ENCODE measurements at places on chromosomes 12 and 14.

GRCh38 chr12:75087654-75088053 is 122.0 kb downstream of the KCNC2 start:
- DNase-seq = no peak

DNA sequence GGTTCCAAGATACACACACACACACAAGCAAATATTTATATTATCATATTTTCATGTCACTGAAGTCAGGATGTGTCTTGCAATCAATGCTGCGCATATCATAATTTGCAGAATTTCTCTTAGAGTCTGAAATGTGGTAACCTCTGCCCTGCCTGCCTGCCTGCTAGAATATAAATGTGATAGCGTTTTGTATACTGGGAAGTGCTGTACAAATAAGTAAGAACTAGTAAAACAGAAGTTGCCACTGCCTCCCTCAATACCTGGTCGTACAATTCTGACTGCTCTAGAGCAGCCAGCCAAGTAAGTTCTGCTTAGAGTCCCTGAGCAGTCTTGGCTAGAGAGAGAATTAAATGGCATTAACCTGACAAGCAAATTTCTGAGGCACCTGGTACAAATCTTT is 83.9 kb upstream of the NTF3 start:
- DNase-seq = no peak

DNA sequence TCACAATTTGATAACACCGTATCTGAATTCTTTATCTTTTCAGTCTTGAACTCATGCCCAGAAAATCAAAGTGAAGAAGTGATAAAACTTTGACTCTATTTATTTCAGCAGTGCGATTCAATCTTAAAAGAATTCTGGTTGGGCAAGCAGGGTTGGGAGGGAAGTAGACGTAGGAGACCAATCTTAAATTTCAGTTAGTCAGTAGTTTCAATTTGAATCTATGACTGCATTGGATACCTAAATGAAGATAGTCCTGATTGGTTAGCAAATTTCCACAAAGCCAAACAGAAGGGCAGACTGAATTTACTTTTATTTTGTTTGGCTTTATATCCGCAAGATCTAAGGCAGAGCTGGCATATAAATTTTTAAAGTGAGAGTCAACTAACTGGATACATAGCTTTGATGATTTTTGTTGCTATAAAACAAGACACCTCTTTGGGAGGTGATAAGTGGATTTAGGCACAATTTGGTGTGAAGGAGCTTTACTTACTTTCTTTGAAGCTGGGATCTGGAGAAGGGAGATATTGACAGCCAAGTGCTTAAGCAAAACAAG is 2.6 kb downstream of the ACSS3 start:
- DNase-seq = no peak

- no peak for DNase-seq
Measured at GRCh38 chr12:29088611-29089219, 60.4 kb upstream of the FAR2 start.

- DNase-seq = peak; percentile 2
Measured at GRCh38 chr12:105992849-105993740, 145.7 kb downstream of the NUAK1 start.

DNA sequence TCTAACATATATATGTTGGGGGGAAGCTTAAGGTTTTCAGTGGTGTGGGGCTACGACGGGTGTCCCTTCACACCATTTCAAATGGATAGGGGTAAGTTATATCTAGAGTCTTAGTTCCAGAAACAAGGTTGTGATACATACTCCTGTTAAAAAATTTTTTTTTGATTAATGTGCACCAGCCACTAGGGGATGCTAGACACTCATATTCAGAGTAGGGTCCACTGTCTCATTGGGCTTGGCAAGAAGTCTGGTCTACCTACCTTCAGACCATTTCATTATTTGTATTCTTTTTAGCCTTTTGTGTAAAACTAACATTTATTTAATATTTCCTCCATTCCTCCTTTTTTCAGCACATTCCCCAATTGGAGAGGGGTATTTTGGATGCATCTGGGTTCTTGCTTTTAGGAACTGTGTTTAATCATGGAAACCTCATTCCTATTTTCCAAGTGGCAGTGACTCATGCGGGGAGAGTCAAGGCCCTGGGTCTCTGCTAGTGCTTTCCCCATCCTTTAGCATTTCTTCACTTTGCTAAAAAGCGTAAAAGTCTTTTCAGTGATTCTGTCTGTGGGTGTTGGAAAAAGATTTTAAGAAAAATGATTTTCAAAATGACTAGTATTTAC is 33.4 kb downstream of the ANO4 start:
- DNase-seq = no peak

- DNase-seq = no peak
Measured at GRCh38 chr12:2333491-2334195, 280.9 kb downstream of the CACNA1C start.

DNA sequence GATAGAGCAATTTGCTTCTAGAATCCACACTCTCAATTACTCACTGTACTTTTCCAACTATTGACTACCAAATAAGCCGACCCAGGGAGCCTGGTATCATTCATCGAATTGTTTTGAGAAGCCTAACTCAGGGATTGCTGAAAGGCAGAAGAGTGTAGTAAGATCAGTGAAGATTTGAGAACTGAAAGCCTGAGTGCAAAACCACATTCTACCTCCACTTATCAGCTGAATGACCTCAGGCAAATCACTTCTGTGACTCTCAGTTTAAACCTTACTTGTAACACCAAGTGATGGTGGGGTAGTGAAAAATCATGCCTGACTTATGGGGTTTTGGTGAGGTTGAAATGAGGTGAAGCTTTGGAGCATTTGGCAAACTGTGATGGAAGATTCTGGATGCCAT is 126.1 kb upstream of the MAX start:
- DNase-seq = no peak

- DNase-seq = no peak
Measured at GRCh38 chr12:49882851-49883464, 20.7 kb downstream of the FAIM2 start.

- no peak for DNase-seq
Measured at GRCh38 chr12:132218915-132219314, 74.7 kb downstream of the NOC4L start.

GRCh38 chr14:100771121-100771800 is 44.6 kb downstream of the DLK1 start:
- DNase-seq = no peak

DNA sequence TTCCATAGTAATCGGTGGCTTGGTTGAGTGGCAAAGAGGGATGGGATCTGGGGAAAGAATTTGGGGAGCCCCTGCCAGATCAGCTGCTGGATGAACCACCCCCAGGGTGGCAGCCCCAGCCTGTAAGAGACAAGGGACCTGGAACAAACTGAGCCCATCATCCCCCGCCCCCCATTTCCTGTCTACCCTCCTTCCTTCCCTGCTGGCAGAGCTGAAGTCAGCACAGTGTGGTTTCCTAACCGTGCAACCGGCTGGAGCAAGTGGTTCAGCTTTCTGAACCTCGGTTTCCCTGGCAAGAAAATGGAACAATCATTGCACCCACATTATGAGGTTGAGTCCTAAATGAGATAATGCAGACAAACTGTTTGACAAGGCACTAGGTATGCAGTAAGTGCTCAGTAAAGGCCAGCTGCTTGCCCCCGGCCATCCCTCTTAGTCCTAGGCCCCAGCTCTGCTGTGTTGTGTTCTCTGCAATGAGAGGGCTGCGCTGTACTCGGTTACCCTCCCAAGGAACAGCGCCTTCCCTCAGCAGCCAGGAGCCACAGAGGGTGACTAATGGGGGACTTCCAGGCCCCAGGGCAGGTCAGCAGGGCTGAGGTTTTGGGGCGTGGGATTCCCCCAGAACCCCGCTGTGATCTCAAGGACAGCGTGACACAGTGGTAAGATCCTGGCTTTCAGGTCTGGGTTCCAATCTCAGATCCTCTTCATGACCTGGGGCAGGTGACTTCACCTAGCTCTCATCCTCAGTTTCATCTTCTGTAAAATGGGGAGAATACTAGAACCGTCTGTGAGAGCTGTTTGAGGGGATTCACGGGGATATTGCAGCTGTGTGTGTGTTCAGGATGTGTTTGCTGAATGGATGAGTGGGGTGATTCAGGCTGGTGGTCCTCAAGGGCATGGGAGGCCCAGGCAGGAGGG is 16.5 kb downstream of the SELPLG start:
- DNase-seq = no peak

DNA sequence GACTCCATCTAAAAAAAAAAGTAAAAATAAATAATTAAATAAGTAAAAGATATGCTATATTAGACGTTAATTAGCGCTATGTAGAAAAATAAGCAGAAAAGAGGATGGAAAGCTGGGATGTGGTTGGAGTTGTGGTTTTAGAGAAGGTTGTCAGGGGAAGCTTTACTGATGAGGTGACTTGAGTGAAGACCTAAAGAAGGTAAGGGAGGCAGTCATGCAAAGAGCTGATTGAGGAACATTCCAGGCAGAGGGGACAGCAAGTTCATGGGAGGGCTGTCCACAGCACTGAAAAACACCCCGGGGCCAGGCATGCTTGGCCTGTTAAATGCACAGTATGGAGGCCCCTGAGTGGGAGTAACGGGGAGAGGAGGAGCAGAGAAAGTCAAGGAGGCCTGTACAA is 15.7 kb downstream of the SMAGP start:
- no peak for DNase-seq

GRCh38 chr12:55670276-55670675 is 33.6 kb downstream of the OR10P1 start:
- DNase-seq = no peak

DNA sequence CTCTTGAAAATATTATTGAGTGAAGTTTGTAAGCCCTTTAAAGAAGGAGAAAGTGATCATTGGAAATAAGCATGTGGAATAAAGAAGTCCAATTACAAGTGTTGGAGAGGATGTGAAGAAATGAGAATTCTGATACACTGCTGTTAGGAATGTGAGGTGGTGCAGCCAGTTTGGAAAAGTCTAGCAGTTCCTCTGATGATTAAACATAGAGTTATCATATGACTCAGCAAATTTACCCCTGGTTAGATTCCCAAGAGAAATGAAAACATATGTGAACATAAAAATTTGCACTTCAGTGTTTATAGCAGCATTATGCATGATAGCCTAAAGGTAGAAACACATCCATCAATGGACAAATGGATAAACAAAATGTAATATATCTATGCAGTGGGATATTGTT is 319.9 kb downstream of the AEBP2 start:
- DNase-seq = no peak

DNA sequence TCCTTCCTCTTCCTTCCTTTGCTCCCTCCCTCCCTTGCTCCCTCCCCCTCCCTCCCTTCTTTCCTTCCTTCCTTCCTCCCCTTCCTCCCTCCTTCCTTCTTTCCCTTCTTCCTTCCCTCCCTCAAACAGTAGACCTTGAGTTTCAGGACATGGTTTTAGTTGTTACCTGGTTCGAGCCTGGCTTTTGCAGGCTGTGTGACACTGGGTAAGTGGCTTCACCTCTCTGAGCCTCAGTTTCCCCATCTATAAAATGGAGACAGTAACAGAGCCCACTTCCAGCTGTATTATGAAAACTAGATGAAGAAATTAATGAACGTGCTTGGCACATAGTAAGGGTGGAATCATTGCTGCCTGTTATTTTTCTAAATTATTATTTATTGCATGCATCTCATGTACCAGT is 171.0 kb upstream of the LHX5 start:
- DNase-seq = no peak

DNA sequence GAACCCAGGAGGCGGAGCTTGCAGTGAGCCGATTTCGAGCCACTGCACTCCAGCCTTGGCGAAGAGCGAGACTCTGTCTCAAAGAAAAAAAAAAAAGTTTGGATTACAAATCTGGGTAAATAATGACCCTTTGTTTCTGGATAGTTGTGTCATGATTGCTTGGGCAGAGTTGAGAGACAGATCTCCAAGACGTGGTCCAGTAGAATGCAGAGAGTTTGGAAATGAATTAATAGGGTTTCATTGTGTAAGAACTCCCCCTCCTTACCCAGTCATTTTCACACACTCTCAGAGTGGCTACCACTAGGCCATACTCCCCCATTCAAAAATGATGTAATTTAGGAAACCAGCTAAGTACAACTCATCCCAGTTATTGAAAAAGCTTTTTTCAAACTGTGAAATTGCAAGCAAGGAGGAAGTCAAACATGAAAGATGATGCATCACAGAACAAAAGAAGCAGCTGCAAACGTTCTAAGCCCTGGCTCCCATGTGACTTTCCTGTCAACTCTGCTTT is 1331.9 kb downstream of the AACS start:
- DNase-seq = no peak

DNA sequence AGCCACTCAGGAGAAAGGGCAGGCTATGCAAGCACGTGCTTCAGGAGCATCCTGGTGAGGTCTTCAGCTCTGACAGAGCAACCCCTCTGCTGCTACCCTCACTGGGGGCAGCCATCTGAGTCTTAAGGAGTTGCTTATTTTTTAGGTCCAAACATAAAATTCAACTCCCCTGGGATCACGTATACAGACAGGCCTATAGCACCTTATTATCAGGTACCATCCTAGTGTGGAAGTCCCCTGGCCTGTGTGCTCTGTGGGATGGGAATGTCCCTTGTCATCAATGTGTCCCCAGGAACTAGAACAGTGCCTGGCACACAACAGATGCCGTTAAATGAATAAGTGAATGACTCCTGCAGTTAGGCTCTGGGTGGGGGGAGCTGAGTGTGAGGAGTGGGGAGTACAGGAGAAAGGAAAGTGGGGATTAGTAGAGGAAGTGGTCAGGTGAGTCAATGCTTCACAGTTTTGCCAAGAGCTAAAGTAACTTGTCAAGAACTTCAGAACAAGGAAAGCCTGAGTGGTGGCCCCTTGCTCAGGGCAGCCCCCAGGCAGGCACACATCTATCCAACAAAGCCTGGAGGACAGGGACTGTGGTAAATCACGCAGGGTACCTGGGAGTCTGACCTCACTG is 33.5 kb downstream of the DAD1 start:
- no peak for DNase-seq

DNA sequence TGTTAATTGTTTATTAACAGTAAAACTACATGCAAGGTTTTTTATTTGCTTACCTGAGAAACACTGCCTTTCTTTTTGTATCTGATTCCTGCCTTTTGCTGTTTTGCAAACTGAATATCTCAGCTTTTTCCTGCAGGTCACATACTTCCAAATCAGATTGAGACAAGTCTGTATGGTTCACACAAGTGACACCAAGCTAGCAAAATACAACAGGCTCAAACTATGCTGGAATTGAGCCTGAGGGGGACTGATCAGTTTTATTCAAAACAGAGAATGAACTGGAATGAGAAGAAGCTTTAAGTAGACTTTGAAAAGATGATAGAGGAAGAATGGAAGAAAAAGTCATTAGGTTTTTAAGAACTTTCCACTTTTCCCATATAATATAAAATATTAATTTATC is 12.2 kb upstream of the CDK17 start:
- no peak for DNase-seq

- no peak for DNase-seq
Measured at GRCh38 chr14:104355101-104356019, 217.0 kb downstream of the KIF26A start.

GRCh38 chr12:12976366-12976765 is 23.7 kb downstream of the HEBP1 start:
- DNase-seq = no peak

DNA sequence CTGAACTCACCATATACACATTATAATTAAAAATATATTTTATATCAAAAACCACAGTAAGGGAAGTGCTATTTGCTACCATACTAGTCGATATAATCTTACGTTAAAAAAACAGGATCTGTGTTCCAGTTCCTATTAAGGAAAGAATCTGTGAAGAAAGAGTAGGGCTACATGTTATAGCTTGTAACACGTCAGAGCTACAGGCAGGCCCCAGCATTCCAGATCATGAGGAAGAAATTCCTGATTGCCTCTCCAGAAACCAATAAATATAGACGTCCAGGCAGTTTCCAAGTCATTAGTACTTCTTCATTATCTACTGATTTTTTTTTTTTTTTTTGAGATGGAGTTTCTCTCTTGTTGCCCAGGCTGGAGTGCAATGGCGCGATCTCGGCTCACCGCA is 20.6 kb downstream of the SGPP1 start:
- DNase-seq = no peak

GRCh38 chr14:69673104-69673503 is 61.7 kb downstream of the SUSD6 start:
- no peak for DNase-seq

- DNase-seq = no peak
Measured at GRCh38 chr12:125004621-125005020, 11.2 kb downstream of the BRI3BP start.
